Stimulated activated CD8-positive, alpha-beta memory T cell treated with anti-CD3 and anti-CD28 coated beads, Interleukin-7, amount 100 ng/mL, for 48 hours (primary cell): ENCODE measurements at places on chromosomes 12 and 14.

DNA sequence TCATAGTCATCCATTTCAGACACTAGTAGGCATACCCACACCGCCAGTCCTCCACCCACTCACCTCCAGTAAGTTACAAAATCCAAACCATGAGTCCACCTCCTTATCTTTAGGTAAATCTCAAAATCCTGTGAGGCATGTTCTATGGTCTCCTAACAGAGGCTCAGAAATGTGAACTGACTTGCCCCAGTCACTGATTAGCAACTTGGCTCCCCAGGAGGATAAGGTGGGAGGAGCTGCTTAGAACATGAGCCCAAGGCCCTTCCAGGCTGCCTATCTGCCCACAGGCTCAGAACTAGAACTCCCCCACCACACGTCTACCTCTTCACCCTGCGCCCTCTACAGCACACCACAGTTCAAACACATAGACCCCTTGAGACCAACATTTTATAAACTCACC, 19.9 kb downstream of the SETD3 start:
- DNase-seq, result no peak

- no peak for DNase-seq
Measured at GRCh38 chr14:105737504-105738246, 211.3 kb downstream of the TMEM121 start.

- DNase-seq, result no peak
Measured at GRCh38 chr14:52352061-52352491, 38.0 kb downstream of the PTGER2 start.

- DNase-seq, result no peak
Measured at GRCh38 chr12:50520416-50521207, 15.8 kb downstream of the DIP2B start.

GRCh38 chr14:69328317-69328716, 68.4 kb downstream of the GALNT16 start:
- DNase-seq, result no peak

DNA sequence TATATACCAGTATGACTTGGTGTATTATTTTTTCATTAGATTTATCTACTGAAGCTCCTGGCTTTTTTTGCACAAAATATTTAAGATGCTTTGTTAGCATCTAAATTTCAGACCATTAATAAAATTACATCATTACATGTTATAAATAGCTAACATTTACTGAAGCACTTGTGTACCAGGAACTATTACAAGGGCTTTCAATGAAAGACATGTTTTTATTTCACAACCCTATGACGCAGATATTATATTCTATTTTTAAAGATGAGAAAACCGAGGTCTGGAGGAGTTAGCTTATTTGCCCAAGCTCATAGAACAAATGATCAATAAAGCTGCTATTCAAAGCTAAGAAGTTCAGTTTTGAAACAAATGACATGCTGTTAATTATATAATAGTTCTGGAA, 420.4 kb upstream of the DCN start:
- no peak for DNase-seq

GRCh38 chr12:39617887-39618286, 1.7 kb downstream of the ABCD2 start:
- DNase-seq, result no peak

GRCh38 chr12:122861587-122861970, 26.3 kb downstream of the HIP1R start:
- DNase-seq, result no peak

DNA sequence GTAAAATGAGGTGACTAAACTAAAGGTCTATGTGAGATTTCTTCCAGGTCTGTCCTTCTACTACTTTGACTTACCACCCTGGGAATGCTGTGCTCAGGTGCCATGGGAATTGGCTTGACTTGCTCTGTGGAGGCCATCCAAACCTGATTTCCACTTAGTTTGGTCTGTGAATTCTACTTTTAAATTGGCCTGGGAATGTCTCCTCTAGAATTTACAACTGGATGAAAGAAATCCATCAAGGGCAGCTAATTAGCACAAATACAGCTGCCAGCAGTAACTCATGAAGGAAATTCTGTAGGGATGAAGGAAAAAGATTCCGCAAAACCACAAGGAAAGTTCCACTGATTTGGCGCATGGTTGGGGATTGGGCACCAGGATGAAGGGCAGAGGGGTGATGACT, 31.7 kb upstream of the FRMD6 start:
- DNase-seq, result no peak

DNA sequence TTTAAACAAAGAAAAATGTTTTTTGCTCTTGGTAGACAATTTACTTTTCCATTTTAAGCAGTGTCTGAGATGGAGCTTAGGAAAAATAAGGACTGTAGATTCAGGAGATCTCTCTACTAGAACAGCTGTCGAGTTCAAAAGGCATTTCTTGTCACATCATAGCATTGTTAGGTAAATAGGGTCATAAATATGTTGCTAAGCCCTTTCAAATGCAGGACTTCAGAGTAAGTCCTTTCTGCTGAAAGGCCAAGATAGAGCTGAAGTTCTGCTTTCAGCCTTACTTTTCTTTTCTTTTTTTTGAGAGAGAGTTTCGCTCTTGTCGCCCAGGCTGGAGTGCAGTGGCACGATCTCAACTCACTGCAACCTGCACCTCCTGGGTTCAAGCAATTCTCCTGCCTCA, 98.2 kb downstream of the SYNE2 start:
- no peak for DNase-seq
